GM06990 (cell line): ENCODE measurements at places on chromosomes 7 and 10.

DNA sequence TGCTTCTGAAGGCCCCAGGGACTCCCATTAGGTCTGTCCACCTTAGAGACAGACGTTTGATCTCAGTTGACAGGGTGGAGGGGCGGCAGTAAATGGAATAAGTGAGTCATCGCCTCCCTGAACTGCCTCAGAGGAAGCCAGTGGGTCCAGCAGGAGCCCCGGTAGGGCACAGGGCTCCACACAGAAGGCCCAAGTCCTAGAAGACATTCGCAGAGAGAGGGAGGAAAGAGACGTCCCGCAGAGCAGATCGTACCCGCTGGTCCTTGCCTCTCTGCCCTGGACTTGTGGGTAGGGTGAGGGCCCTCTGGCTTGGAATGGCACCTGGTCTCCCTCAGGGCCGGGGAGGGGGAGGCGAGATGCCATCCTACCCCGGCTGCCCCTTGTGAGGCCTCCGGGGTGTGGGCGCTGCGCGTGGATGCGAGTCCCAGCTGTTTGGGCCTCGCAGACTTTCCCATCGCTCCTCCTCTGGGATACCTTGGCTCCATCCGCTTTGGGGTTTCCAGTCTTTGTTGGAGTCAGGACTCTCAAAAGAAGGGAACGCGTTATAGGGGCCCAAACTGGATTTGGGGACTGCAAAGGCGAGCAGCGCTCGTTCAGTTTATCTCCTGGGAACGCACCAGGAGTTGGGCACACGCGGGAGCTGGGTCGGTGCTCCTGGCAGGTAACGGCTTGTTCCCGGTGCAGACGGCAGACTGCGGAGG lies 5.1 kb downstream of the TLX1 start:
- no peak for DNase-seq

DNA sequence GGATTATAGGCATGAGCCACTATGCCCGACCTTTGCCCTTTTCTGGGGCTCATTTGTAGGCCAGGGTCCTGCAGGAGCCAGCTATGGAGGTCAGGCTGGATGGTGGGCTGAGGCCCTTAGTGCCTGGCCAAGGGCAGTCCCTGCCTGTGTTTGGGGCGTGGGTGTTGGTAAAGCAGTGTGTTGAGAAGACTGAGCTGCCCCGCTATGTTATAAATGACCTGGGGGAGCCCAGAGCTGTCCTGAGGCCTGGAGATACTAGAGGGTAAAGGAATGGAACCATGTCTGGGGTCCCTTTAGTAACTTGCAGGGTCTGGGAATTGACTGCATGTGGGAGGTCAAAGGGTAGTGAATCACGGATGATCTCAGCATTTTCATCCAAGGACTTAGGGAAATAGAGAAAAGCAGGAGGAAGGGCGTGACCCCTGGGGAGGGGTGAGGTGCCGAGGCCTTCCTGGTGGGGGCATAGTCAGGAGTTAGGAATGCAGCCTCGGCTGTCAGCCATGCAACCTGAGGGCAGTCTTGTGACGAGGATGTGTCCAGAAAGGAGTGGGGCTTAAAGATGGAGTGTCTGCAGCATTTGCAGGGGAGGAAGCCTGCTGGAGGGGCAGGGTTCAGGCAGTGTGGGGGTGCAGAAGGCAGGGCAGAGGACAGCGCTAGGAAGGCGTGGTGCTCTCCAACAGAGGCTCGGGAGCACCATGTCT lies 31.5 kb downstream of the TMEM248 start:
- DNase-seq, result no peak

GRCh38 chr10:99709480-99710229 lies 22.3 kb downstream of the COX15 start:
- DNase-seq, result peak; percentile 46

DNA sequence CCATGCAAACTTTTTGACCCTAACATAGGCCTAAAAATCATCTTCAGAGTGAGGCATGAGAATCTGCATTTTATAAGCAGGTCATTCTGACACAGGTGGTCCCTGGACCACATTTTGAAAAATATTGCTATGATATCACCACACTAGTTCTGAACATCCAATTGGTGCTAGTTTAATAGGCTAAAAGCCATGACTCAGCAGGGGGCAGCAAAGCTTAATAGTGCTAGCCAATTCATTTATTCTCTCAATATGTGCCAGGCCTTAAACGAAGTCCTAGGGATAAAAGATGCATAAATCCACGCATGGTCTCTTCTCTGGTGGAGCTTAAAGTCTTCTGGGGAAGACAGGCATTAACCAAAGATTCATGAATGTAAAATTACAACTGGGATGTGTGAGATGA lies 10.2 kb upstream of the SLC25A28 start:
- no peak for DNase-seq

GRCh38 chr10:69976795-69977546 lies 75.7 kb upstream of the MACROH2A2 start:
- no peak for DNase-seq
